ENCODE measurements at places on chromosomes 1 and 21. TPM values are rescaled to one million over a fixed set of nuclear protein-coding genes. Genes with fewer than 3 reads are reported as not detected.

Gene LCE2A
- not detected for total RNA-seq

Gene OXCT2
- total RNA-seq: 1.3 TPM

Gene ICOSLG
- total RNA-seq: 4.5 TPM

Gene HORMAD1
- not detected for total RNA-seq

Gene KHDC4
- 46.1 TPM for total RNA-seq

Gene CACNA1S
- total RNA-seq: 16.5 TPM

Gene SHE
- 14.1 TPM for total RNA-seq

Gene OR2L13
- total RNA-seq: not detected

Data from metanephros (tissue), 2 donors.